ENCODE measurements at places on chromosomes 16 and 17.

GRCh38 chr16:12392585-12393091 is 411.0 kb downstream of the CPPED1 start:
- no peak for DNase-seq

DNA sequence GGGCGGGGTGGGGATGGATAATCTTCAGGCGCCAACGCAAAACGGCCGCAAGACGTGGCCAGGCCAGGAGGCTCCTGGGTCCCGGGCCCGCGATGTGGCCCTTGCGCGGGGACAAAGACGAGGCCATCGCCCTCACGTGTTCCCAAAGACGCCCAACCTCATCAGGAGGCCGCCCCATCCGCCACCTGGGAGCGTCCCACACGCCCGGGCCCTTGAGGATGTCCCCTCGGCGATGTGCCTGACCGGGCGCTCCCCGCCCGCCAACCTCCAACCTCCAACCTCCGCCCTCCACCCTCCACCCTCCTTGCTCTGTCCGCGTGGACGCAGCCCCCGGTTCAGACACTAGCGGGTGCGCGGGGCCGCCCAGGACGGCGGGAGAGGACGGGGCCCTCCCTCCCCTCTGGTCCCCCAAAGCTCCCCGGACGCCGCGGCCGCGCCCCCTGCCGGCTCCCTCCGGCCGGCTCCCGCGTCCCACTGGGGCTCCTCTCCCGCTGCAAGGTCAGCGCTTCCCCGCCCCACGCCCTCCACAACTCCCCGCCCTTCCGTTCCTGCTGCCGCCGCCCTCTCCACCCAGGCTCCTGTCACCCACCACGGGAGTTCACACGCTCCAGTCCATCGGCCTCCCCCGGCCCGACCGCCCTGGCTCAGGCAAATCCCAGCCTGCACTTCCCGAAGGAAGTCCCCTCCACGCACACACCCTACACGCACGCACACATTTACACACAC is 250.8 kb upstream of the RPL38 start:
- DNase-seq = peak; percentile 84

GRCh38 chr16:3022684-3023414 is 893 bp downstream of the HCFC1R1 start:
- DNase-seq = no peak

GRCh38 chr17:49723423-49723822 is 15.7 kb upstream of the SLC35B1 start:
- peak; percentile 92 for DNase-seq

GRCh38 chr17:2939714-2940351 is 123.6 kb downstream of the OR1D5 start:
- no peak for DNase-seq

DNA sequence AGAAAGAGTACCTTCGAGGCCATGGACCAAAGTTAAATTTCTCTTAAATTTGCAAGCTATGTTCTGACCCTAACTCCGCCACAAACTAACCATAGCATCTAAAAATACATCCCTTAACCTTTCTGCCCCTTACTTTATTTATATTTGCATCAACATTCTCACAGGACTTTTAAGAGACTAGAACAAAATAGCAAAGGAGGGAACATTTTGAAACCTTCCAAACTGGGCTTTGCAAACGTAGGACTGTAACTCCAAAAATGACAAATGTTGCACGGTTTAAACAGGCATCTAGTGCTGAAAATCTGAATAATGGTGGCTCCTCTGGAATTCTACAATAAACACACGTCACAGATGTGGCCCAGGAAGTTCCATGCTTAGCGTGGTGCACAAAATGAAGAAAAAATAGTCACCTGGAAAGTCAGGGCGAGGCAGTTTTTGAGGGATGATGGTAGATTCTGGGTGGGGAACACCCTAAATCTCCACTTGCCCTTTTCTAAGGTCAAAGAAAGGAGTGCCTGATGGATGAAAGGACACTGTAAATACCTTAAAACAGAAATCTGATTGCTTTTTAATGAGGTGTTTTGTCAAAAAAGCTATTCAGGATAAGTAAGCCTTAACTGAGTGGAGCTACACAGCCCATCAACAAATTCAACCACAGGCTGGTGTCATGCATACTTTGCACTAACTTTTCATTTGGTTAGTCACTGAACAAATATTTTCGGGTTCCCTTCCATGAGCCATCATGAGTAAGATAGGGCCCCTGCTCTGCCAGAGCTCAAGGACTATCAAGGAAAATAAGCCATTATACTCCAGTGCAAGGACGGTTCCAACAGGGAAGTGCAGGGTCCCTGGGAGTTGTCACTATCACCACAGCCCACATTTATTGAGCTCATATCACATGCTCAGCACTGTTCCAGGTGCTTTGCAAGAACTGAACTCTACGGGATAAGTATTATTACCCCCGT is 21.2 kb downstream of the ARHGAP17 start:
- no peak for DNase-seq

DNA sequence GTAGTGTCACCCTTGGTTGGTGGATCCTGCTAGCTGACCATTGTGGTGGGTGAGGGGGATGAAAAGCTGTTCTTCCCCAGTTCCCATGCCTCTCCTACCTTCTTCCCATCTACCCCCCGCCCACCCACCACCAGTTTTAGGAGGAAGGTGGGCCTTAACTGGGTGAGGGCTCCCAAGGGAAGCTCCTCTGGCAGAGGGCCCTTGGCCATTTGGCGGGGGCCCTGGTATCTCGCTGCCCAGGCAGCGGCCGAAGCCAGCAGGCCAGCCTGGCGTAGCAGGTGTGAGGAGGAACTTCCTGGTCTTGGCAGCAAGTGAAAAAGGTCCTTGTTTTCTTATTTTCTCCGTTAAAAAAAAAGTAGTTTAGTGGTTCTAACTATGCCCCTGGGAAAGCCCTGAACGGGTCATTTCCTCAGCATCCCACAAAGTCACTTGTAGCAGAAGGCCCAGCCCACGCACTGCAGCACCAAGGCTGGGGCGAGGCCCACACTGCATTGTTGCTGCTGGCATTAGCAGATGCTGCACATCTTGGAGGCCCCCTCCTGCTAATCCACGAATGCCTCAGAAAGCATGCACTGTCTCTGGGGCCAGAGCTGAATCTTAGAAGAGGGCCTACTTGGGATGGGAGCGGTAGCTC is 72.5 kb downstream of the MPRIP start:
- no peak for DNase-seq

- DNase-seq = no peak
Measured at GRCh38 chr17:41212524-41213169, 13.8 kb upstream of the KRTAP9-2 start.

DNA sequence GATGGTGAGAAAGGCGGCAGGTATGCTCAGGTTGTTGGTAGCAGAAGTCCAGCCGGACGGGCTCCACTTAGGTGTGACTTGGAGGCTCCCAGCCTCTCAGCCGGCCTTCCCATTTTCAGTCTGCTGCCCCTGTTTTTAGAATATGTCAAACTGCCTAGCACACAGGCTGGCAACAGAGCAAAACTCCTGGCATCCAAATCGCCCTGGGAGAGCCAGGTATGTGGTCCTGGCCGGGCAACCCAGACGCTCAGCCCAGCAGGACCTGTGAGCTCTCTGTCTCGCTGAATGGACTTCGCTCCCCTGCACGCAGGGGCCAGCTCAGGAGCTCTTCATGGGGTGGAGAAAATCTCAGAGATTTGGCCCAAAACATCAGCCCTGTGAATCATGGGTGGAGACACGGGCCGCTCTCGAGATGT is 147.9 kb upstream of the CHMP6 start:
- no peak for DNase-seq

GRCh38 chr16:67942200-67942509 is 1.8 kb downstream of the LCAT start:
- DNase-seq = peak; percentile 69

DNA sequence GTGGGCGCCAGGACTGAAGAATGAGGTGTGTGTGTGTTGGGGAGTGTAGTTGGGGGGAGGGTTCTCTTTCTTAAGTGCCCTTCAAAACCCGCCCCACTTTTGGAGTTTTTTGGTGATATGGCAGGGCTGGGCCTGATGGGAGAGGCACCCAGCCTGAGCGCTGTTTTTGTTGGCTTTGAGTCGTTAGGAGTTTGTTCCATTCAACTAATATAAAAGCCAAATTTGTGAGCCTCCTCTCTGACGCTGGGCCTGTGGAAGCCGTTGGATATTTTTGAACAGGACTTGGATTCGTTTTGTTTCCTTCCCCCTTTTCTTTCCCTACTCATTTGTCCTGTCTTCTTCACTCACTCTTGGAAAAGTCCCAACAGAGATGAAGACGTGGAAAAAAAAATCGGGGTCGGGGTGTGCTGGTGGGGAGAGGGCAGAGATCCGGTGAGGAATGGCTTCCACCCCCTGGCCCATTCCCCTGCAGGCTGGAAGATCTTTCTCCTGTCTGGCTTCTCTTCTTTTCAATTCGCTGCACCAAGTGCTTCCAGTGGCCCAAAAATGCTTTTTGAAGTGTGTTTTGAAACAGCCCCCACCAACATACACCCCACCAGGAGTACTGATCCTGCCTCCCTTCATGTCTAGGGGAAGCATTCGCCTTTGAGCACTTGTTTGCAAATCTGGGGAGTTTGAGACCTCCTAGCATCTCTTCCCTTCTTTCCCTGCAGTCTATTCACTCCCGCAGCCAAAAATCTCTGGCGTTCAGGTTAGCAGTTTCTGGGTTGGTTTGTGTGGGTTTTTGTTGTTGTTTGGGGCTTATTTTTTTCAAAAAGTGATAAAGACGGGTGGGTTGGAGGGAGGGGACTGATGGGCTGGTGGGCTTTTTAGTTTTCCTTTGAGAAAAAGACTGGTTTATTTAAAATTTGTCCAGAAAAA is 2.6 kb downstream of the FZD2 start:
- no peak for DNase-seq

- DNase-seq = no peak
Measured at GRCh38 chr16:59886021-59886420, 1151.9 kb upstream of the GOT2 start.

GRCh38 chr16:61797296-61797795 is 238.9 kb downstream of the CDH8 start:
- no peak for DNase-seq

GRCh38 chr17:75514919-75515495 is 330 bp downstream of the CASKIN2 start:
- DNase-seq = peak; percentile 56

- DNase-seq = no peak
Measured at GRCh38 chr17:45296003-45296832, 20.6 kb downstream of the MAP3K14 start.

DNA sequence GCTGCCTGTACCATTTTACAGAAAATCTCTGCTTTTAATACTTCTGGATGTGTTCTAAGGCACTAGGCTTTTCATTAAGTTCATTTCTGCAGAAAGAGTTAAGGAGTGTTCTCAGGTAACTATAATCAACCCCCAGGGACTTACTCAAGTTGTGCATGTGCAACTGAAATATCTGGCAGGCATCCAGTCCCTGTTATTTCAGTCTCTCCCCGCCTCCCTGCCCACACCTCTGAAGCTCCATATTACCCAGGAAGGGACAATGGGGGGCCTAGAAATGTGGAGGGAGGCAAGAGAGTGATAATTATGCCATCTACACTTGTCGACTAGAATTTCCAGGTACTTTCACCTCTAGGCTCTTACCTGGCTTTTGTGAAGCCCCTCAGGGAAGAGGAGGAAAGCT is 432.2 kb downstream of the MAF start:
- DNase-seq = no peak

DNA sequence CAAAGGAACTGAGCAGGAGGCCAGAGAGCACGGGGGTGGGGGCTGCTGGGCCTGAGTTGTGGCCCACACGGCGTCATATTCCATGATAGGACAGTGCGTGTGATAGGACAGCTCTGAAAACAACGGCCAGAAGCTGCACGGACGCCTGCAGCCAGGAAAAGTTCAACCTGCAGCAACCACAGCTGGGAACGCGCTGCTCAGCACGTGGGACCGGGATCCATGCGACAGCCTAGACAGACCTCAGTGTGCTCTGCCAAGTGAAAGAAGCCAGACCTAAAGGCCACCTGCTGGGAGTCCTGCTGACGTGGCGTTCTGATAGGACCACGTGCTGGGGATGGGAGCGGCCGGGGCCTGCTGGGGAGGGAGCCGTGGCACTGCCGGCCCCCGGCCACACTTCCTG is 21.6 kb downstream of the CTU2 start:
- no peak for DNase-seq

DNA sequence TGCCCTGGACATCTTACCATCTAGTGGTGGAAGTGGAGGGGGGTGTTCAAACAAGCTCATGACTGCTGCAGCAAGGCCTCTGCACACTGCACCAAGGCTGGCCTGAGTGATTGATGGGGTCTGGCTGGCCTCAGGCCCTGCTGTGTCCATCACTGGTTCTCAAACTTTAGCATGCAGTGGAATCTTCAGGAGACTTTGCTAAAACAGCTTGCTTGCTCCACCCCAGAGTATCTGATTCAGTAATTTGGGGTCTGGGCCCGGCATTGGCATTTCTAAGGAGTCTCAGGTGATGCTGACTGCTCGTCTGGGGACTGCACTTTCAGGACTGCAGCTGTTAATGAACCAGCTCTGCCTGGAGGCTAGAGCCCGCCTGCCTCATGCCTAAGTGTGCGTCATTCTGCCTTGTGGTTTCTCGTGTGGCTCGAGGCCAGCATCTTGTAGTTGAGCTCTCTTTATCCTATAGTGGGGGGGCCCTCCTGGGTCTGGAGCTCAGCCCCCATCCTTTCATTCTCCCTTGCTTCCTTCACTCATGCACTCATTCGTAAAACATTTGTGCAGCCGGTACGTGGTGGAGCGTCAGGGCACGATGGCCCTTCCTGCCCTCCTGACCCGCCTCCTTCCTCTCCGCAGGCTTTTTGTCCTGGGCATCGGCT is 4.1 kb downstream of the MGAT5B start:
- no peak for DNase-seq

DNA sequence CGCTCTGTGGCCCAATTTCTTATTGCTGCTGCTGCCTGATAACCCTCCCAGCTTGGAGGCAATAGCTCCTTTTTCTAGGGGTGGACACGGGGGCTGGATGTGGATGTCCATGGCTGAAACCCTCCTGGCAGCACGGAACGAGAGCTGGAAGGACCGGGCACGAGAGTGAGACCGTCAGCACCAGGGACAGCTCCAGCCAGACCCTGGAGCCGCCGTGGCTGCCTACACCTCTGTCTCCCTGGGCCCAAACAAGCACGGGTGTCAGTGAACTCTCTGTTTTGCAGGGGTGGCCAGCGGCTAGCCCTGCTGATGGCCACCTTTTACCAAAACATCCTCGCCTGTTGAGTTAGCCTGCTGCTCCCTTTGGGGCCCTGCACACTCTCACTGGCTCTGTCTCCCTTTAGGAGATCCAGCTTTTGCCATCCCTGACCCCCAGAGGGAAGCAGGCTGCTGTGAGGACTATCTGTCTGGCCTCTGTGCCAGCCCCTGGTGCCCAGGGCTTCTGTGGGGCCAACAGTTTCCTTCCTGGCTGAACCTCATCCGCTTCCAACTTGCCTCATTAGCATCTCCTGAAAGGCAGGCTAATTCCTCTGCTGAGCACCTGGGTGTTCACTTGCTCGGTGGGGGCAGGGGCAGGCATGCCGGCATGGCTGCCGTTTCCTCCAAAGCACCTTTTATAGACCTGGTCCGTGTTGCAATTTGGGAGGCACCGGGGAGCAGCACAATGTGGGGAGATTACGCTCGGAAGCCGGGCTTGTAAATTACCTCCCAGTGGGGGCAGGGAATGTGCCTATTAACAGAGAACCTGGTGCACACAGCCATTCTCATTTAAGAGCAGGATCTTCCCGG is 118.1 kb downstream of the ENGASE start:
- peak; percentile 81 for DNase-seq

DNA sequence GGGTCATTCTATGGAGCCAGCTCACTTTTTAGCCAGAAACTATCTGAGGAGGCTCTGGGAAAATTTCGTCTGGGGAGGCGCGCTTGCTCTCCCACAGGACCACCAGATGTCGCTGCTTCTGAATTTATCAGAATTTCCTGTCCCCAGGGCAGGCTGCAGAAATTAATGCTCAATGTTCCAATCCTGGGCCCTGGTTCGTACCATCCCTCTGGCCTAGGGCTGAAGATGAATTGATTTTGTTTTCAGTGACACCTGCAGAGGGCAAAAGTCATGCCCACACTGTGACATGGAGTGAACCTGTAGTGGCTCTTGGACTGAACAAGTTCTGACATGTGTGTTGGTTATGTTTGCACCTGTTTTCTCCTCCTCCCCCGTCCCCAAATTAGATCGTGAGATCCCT is 482.6 kb downstream of the NPIPA7 start:
- DNase-seq = peak; percentile 77
